Skeletal muscle tissue (tissue), 5 donors: ENCODE measurements at places on chromosomes 16 and 17. TPM values are rescaled to one million over a fixed set of nuclear protein-coding genes. Genes with fewer than 3 reads are reported as not detected.

Gene TNFSF12
- total RNA-seq = 4.7 TPM

Gene KCNH4
- not detected for total RNA-seq

Gene CRYBA1
- total RNA-seq = not detected

Gene CBFA2T3
- total RNA-seq = 2.1 TPM

Gene AGRP
- total RNA-seq = not detected

Gene HOXB9
- total RNA-seq = not detected

Gene CMTM2
- total RNA-seq = not detected

Gene TBC1D3
- not detected for total RNA-seq

Gene NXPH3
- total RNA-seq = 0.52 TPM

Gene SP6
- total RNA-seq = under 0.01 TPM
